Skin of body (tissue), 3 donors: ENCODE measurements at places on chromosomes 3 and 15. TPM values are rescaled to one million over a fixed set of nuclear protein-coding genes. Genes with fewer than 3 reads are reported as not detected.
A peak's percentile ranks its signal among the peaks of the same experiment; 100 is the strongest.

DNA sequence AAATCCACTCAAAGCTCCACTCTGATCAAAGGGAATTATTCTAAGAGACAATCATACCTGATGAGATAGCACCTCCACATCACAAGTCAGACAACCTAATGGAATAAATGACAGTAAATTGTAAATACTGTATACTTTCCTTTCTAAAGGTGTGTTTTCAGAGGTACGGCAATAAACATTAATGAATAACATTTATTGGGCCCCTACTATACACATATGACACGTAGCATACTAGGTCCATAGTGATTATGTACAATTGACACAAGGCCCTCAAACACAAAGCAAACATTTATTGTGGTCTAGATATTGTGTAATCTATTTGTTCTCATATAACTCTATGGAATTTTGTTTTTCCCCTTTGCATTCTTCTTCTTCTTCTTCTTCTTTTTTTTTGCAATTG, 429.8 kb downstream of the FOXP1 start:
- no peak for DNase-seq

The ITPKA gene
- 0.39 TPM for total RNA-seq

The CFAP91 gene
- 0.69 TPM for total RNA-seq

DNA sequence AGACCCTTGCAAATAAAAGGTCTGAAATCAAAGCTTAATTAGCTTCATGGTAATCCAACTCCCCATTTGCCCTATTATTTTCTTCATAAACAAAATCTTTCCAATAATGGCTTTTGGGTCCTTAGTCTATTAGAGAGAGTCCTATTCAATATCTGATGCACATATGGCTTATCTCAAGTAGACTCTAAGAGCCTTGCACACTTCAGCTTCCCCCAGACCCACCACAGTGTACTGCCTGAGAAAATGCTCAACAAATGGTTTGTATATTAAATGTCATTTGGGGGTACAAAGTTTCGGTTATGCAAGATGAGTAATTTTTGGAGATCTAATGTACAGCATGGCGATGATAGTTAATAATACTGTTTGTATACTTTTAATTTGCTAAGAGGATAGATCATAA, 28.9 kb downstream of the FSTL1 start:
- DNase-seq = no peak

GRCh38 chr3:45524565-45524964, 70.0 kb upstream of the LIMD1 start:
- no peak for DNase-seq

GRCh38 chr3:52471371-52472238, 16.2 kb downstream of the NISCH start:
- peak; percentile 2 for DNase-seq

- no peak for DNase-seq
These were observed 60.9 kb upstream of the MAGI1 start for GRCh38 chr3:66099541-66100065.

DNA sequence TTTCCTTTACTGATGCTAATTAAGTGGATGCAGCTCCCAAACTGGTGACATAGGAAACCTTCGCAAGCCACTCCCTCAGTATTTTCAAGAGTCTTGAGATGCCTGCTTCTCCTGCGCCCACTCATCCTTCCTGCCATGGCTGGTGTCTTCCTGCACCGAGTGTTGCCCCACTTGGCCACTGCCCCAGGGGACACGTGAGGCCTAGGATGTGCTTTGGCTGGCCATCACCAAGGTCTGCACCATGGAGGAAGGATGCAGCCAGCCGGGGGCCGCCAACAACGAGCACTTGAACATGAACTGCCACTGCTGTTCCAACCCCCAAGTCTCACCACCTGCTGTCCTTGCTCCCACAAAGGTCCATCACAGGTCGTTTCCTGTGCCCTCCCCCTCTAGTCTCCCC, 34.1 kb downstream of the EPHB3 start:
- no peak for DNase-seq

- DNase-seq = no peak
These were observed 333.3 kb downstream of the GRM7 start for GRCh38 chr3:7194071-7194835.

The GPR171 gene
- 0.39 TPM for total RNA-seq

DNA sequence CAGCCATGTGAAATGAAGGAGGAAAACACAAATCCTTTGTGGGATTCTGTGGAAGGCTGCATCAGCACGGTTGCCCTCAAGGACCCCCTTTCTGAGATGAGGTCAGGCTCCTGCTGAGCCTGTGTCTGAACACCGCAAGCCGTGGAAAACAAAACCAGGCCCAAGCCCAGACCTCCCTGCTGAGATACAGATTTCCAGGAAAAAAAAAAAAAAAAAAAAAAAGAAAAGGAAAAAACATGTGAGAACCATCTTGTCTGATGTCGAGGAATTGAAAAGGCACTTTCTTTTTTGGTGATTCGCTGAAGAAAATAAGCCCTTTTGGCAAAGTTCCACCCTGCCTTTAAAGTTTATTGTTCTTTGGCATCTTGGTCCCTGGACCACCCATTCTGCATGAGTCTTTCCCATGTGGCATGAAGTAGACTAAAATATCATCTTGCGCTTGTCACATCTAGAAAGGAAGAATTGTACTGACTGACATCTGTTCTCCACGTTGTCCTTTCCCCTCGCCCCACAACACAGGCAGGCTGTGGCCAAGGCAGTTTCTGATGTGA, 117.6 kb downstream of the CHST2 start:
- DNase-seq = peak; percentile 98

GRCh38 chr15:72402726-72403125, 4.6 kb downstream of the TMEM202 start:
- DNase-seq = no peak

DNA sequence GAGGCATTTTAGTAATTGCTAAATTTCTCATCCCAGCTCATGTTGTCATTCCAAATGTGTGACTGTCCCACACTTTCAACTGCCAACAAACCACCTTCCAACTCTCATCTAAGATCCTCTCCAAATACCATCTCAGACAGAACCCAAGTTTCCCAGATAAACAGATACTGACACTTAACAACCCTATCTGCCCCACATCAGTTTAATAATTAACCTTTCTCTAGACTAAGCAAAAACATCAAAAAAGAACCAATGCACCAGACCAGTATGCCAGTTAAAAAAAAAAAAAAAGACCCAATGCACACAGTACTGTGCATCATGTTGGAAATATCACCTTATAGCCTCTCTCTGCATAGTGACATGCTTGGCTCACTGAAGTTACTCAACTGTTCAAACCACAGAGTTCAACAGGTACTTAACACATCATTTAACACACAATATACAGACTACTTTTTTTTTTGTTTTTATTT, 5.5 kb downstream of the SFMBT1 start:
- no peak for DNase-seq

The SLC28A2 gene
- total RNA-seq = not detected

DNA sequence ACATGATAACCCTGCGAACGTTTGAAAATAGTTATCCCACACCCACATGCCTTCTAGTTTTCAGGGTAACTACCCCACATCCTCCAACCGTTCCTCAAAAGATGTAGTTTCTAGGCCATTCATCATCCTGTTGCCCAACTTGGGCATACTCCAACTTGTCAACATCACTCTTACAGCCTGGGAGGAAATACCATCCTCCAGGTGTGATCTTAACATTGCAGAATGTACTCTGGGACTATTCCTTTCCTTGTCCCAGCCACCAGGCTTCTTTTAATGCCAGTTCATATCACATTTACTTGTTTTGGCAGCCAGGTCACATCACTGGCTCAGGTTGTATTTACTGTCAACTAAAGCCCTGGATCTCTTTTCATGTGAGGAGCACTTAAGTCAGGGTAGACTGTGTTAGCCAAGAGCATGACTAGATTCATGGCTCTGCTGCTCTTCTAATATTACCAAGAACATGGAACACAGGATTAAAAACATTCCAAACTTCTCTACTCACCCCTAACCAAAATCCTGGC, 4.0 kb upstream of the DENND6A start:
- DNase-seq = no peak

- no peak for DNase-seq
These were observed 64.5 kb downstream of the GSK3B start for GRCh38 chr3:120029749-120030148.

The SLC25A38 gene
- total RNA-seq = 13.2 TPM

GRCh38 chr15:28023422-28023821, 75.7 kb downstream of the OCA2 start:
- DNase-seq = no peak

GRCh38 chr3:89395996-89396395, 288.6 kb downstream of the EPHA3 start:
- no peak for DNase-seq

DNA sequence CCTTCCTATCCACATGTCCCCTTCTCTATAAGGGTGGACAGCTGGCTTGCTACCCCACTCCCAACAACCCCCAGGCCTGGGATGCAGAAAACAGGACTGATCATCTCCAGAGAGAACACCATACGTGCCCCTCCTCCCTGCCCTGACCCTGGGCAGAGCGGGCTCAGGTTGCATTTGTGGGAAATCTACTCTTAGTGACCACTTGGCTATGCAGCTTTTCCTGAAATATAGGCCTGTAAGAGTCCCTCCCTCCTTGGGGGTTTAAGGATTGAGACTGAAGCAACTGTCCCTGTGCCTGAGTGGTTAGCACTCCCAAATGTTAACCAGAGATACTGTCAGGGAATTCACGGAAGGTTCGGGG, 11.7 kb downstream of the SH2D7 start:
- no peak for DNase-seq

GRCh38 chr15:76201536-76202255, 109.6 kb downstream of the ETFA start:
- DNase-seq = no peak

- no peak for DNase-seq
These were observed 826 bp downstream of the CCDC66 start for GRCh38 chr3:56557831-56558170.

The STRIT1 gene
- total RNA-seq = 2.5 TPM

The BCHE gene
- 28.8 TPM for total RNA-seq

GRCh38 chr3:45958321-45958791, 15.1 kb downstream of the CXCR6 start:
- DNase-seq = no peak

- no peak for DNase-seq
These were observed 138.3 kb downstream of the DIPK2A start for GRCh38 chr3:144109944-144110343.

DNA sequence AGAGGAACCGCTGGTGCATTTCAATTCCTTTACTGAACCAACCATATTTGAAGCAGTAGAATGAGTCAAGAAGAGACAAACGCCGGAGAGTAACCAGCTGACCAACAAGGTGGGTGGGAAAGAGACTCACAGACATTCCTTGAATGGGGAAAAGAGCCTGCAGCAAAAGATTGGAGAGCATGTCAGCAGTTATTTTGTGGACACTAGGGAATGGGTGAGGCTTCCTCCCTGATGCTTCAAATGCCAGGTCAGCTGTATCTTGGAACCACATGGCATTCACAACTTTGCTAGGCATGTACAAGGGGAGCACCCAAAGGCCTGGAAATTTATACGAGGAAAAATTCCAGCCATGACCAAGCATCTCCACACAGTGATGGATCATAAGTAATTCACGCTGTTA, 29.9 kb upstream of the ZKSCAN7 start:
- no peak for DNase-seq
